CD4-positive, CD25-positive, alpha-beta regulatory T cell (primary cell): ENCODE measurements at places on chromosomes 12 and 14. TPM values are rescaled to one million over a fixed set of nuclear protein-coding genes. Genes with fewer than 3 reads are reported as not detected.

The FGF23 gene
- not detected for polyA plus RNA-seq

The OR4K1 gene
- polyA plus RNA-seq = not detected

DNA sequence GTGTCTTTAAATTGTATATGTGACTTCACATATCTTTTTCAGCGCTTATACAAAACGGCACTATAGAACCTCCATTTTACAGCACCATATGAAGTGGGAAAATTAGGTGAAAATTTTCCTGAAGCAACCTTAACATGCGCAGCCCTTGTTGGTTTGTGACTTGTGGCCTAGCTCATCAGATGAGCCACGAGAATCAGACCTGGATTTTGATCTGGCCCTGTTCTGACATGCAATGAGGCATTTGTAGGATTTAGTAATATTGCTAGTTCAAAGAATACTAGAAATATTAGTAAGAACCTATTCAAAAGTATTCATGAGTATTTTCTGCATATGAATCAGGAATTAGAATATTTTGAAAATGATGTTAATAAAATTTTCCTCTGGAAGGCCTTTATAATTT lies 2.9 kb downstream of the CDKN1B start:
- no peak for DNase-seq

- no peak for DNase-seq
Observed at GRCh38 chr12:86945685-86946196, 689.5 kb upstream of the MGAT4C start.

- no peak for DNase-seq
Observed at GRCh38 chr12:129101816-129102215, 248.5 kb downstream of the GLT1D1 start.

DNA sequence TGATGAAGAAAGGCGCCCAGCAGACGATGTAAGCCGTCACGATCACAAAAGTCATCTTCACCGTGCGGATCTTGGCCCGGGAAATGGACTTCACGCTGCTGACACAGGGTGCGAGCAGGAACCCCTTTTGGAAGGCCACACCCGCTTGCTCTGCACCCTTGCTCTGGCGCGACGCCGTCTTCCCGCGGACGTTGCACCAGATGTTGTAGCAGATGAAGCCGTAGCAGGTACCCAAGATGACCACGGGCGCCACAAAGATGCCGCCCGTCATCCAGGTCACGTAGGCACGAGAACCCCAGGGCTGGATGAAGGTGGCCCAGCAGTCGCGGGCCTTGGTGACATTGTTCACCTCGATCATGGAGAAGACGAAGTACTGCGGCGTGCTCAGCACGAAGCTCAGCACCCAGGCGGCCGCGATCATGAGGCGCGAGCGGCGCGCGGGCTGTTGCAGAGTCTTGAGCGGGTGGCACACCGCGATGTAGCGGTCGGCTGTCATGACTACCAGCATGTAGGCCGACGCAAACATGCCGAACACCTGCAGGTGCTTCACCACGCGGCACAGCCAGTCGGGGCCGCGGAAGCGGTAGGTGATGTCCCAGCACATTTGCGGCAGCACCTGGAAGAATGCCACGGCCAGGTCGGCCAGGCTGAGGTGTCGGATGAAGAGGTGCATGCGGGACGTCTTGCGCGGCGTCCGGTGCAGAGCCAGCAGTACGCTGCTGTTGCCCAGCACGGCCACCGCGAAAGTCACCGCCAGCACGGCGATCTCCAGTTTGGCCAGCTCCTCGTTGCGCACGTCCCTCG lies 890 bp downstream of the AVPR1A start:
- peak; percentile 2 for DNase-seq

- DNase-seq = no peak
Observed at GRCh38 chr14:104715416-104715815, 8.6 kb upstream of the ADSS1 start.
